Stimulated activated CD8-positive, alpha-beta memory T cell treated with anti-CD3 and anti-CD28 coated beads, Interleukin-4, amount 100 ng/mL, for 4 hours (primary cell): ENCODE measurements at places on chromosomes 13 and 19.

- DNase-seq, result no peak
Measured at GRCh38 chr13:44908266-44908665, 81.0 kb downstream of the NUFIP1 start.

DNA sequence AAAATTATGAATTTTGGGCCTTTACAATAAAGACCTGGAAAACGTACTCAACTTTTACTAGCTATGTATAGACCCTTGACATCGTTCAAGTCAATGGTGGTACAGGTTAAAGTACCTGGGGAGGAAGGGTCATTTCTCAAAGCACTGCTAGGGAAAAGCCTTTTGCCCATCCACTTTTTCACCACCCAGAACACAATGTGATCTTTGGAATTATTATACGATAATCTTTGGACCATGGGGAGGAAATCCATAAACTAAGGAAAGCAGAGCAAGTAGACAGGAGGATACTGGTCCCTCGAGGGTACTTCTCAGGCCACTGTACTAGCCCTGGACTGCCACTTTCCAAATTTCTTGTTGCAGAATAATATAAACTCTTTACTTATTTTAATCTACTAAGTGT is 39.5 kb downstream of the UBL3 start:
- no peak for DNase-seq

DNA sequence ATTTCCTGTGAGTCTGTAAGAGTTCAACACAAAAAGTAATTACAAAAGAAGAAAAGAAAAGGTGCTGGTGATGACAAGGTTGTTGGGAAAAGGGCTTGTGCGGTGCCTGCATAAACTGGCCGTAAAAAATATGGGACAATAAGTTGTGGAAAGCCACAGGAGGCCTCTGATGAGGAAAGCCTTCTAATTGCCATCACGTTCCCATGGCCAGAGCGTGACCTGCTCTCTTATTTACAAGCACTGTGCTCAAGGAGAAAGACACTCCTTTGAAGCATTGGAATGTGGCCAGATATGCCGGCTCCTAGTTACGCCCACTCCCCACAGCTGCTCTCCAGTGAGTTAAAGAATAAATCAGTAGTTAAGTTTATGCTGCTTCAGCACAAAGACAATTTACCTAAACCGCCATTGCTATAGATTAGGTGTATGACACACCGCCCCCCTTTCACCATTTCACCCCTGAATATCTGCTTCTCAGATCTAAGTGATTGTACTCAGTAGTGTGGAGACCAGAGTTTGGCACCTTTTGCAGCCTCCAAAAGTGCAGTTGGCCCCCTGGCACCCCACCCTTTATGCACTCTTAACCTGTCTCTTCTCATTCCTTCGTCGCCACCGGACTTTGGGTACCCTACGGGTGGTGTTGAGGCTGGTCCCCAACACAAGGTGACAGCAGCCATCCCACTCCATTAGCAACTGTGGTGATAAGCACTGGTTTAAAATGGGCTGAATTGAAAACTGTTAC is 8.1 kb upstream of the PGLYRP1 start:
- no peak for DNase-seq

DNA sequence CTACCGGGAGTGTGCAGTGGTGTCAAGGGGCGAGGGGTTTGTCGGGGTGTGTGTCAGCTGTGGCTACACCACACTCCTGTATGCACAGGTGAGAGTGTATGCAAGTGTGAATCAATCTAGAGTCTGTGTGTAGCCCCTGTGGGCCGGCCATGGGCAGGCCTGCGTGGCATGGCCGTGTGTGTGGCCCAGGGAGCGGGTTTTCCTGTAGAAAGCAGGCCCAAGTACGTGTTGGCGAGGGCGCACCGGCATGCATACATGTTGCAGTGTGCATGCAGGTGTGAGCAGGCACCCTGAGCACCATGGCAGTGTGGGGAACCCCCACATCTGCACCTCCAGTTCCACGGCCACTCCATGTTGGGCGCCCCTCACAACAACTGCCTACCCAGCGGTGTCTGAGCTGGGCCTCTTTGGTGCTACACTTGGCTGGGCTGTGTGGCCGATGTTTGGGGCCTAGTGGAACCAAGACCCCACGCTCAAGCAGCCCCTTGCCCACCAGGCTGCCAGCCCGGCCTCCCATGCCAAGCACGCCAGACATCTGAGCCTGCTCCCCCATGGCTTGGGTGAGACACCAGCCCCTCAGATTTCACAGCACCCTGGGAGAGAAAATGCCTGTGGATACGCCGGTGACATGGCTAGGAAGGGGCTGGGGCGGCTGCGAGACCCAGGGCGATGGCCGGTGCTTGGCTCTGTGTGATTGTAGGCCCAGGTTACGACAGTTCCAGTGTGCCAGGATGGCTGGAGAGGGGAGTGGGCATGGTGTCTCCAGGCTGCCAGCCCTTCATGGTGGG is 2.1 kb downstream of the NFIX start:
- no peak for DNase-seq

DNA sequence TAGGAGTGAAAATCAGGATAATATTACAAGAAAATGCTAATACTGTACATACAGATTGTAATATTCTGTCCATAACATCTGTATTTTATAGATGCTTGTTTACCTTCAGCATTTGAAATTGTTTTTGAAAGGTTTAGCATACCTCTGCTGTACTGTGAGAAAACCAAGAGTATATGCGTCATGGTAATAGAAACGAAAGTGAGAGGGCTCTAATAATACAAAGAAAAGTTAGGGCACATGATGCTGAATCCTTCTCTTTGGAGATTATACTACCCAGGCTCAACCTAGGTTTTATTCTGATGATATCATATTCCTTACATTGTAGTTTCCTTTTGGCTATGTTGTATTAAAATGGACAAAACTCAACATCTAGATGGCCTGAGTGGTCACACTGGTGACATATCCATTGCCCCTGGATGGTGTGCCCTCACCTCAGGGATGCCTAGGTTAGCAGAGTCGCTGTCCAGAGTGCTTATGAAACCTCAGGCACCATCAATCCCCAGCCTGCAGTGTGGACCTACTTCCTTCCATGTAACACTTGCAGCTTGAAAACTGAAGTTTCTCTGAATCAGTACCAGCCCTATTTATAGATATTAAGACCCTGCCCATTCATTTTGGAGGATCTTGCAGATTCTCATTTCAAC is 253.7 kb downstream of the KCTD12 start:
- DNase-seq, result no peak

- no peak for DNase-seq
Measured at GRCh38 chr19:33514885-33515551, 6.6 kb downstream of the PEPD start.

- DNase-seq, result no peak
Measured at GRCh38 chr19:44260695-44261446, 1.2 kb downstream of the ZNF233 start.
